ENCODE measurements at places on chromosomes 16 and 17.

GRCh38 chr17:75396025-75396424 is 9.5 kb downstream of the GRB2 start:
- DNase-seq, result no peak

DNA sequence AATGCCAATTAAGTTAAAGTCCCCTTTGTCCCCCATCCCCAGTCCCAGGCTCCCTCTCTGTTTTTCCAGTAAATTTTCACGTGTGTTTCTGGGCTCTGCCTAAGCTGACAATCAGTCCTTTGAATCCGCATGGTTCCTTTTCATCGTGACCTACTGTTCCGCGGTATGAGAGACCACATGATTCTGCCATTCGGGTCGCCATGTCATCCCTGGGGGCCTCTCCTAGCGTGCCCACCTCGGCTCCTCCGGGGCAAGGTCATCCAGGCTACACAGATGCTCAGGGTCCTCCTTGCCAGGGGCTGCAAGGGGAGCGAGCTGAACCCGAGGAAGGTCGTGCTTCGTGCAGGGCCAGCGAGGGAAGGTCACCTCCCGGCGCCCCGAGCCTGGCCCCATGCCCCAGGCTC is 157.6 kb downstream of the RAB11FIP4 start:
- DNase-seq, result peak; percentile 33

DNA sequence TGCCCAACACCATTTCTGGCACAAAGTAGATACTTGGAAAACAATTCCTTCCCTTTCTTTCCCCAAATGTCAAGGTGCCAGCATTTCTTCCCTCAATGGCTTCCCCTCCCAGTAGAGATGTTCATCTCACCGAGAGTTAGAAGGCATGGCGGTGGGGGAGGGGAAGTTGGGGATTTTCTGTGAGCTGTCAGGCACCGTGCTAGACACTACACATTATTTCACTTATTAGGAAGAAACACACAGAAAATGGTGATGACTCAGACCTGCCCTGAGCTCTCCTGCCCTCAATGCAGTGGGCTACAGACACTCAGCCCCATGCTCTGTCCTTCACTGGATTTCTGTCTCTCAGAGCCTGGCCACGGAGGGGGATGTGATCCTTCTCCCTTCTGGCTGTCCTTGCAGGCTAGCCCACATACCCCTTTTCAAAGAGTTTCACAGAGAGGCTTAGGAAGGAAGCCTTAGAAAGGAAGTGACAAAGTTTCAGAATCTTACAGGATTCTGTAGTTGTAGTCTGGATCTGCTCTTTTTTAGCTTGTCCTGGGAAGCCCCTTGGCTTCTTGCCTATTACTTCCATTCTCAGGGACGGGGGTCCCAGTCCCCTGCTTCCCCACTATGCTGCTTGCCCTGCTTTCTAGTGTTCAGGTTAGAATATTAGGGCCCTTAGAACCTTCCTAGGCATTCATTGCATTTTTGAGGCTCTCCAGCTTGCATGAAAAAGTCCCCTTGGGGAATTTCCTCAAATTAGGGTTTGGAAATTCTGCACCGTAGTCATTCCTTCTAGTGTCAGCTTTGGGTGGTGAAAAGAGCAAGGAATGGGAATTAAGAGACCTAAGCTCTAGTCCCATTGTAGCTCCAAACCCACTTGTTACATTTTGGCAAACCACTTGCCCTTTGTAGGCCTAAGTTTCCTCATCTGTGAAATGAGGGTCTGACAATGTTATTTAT is 12.2 kb upstream of the CCL5 start:
- peak; percentile 45 for DNase-seq

- DNase-seq, result peak; percentile 34
Measured at GRCh38 chr16:2236337-2237101, at the start of gene DNASE1L2. DNASE1L2 (plus strand) TSS chr16:2236444; CDS start chr16:2236817, 373 bp downstream.

DNA sequence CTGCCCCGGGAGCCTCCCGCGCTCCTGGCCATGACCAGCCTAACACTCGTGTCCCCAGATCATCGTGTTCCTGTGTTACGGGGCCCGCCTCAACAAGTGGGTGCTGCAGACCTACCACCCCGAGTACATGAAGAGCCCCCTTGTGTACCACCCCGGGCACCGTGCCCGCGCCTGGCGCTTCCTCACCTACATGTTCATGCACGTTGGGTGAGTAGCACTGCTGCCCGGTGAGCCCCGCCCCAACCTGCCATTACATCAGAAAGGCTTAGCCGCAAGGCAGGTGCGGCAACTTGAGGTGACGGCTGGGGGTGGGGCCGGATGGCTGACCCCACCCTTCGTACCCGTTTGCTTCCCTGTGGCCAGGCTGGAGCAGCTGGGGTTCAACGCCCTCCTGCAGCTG is 1.4 kb downstream of the RHBDL1 start:
- no peak for DNase-seq

GRCh38 chr16:67790071-67790470 is 16.3 kb downstream of the RANBP10 start:
- DNase-seq, result no peak

DNA sequence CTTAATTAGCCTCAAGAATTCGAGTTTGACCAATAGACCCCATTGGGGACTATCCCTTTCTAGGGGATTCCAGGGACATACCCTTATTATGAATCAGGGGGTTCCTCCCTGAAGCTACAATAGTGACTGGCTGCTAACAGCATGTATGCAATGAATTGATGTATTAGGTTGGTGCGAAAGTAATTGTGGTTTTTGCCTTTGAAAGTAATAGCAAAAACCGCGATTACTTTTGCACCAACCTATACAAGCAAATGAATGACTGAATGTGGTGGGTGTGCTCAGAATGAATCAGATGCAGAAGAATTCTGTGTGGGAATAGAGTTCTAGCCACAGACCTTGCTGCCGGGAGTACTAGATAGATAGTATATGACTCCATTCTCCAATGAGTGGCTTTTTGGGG is 76.7 kb downstream of the HLF start:
- peak; percentile 25 for DNase-seq

GRCh38 chr17:73030995-73031394 is 61.5 kb downstream of the SLC39A11 start:
- DNase-seq, result no peak

DNA sequence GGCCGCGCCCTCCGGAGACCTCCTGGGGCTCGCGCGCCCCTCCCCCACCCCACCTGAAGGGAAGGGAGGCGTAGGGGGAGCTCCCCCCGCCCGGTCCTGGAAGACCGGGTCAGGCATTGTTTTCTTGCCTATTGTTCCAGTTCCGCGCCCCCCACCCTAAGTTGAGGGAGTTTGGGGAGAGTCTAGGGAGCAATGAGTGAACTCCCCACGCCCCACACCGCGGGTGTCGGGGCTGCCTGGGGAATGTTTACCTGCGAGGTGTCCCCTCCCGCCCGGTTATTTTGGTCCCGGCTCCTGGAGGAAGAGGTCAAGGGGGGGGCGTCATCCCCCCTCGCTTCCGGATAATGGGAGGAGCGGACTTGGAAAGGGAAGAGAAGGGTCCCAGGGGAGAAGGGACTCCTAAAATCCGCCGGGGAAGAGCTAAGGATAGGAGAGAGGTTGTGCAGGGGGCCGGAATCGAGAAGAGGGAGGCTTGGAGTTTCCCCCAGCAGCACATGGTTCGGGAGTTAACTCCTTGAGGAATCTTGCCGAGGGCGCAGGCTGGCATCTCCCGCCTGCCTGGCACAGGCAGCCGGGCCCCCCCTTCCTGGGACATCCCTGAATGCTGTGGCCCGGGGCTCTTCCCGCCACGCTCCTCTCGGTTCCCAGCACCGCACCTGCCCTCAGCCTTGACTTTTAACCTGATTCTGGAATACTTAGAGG is 881 bp downstream of the MLLT6 start:
- peak; percentile 51 for DNase-seq

- no peak for DNase-seq
Measured at GRCh38 chr16:53752560-53752959, 48.6 kb downstream of the FTO start.

GRCh38 chr16:86211800-86212199 is 298.5 kb upstream of the FOXF1 start:
- DNase-seq, result no peak

DNA sequence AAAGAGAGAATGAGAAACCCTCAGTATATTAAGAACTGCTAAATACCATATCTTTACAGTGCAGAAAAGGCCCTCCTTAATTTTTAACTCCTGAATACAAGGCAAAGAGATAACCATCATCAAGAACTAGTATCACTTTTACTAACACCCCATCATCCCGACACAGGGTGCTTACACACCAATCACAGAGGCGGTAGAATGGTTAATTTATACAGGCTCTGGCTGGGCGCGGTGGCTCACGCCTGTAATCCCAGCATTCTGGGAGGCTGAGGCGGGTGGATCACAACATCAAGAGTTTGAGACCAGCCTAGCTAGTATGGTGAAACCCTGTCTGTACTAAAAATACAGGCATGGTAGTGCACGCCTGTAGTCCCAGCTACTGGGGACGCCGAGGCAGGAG is 4.2 kb downstream of the PSMD12 start:
- DNase-seq, result no peak

GRCh38 chr17:6173653-6174052 is 103.5 kb downstream of the WSCD1 start:
- no peak for DNase-seq

Measured in EL (cell line).